ENCODE measurements at places on chromosomes 12 and 14.

DNA sequence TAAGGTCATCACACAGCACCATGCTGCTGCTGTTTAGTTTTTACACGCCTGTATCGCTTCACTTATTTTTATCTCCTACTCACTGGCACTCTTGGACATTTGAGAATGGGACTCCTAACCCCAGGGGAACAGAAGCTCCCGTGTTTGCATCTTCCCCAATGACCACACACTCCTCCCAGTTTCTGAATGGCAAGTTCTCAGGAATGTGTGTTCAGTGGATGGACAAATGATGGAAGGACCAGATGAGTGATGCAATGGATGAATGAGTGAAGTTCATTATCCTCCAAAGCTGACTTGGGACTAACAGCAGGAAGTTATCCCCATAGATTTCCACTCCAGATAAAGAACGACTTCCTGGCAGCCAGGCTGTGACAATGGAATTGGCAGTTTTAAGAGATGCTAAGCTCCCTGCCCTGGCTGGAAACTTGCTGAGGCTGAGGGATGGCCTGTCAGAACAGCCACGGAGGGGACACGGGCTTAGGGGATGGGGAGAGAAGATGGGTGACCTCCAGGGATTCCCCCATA lies 231.5 kb downstream of the SLC15A4 start:
- no peak for DNase-seq

DNA sequence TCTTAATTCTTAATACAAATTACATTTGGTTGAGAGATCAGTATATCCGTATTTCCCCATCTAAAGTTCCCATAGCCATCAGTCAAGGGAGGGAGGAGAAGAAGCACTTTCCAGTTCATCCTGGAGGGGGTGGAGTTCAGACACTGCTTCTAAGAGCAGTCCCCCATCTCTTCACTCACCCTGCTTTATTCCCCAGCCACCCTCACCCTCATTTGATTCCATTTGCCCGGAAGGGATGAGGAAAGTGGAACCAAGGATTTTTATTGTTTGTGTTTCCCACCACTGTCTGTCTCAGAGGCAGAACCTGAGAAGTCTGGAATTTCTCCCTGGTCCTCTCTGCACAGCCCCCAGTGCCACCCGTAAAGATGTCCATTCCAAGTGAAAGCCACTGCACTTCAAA lies 134.2 kb upstream of the HIF1A start:
- no peak for DNase-seq

DNA sequence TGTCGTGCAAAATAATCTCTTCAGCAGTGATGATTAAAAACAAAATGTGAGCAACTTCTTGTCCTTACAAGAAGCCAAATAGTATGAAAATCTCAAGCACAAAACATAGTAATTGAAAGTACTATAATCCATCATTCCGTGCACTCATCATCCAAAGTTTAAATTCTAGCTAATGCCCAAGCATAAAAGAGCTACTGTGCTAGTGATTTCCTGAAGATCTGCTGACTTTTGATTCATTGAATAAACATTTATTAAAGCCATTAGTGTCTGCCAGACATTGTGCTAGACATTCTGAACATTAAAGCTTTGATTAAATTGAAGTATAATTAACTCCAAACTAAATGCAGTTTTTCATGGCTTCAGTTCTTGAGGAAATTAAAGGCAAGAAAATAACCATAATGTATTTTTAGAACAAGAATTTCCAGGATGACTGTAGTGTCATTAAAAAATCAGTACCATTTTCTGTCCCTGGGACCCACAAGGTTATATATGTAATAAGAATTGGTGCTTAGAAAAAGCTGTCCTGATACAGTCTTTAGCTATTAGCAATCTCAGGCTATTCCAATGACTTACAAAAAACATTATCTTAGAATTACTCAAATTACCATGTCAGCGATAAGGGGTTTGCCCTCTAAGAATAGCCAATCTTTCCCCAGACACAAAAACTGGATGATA lies 71.7 kb downstream of the CMAS start:
- DNase-seq: peak; percentile 90

- no peak for DNase-seq
Observed at GRCh38 chr14:54922598-54922997, 20.0 kb upstream of the GCH1 start.

GRCh38 chr14:46653031-46653755 lies 1.6 kb upstream of the RPL10L start:
- DNase-seq: no peak

DNA sequence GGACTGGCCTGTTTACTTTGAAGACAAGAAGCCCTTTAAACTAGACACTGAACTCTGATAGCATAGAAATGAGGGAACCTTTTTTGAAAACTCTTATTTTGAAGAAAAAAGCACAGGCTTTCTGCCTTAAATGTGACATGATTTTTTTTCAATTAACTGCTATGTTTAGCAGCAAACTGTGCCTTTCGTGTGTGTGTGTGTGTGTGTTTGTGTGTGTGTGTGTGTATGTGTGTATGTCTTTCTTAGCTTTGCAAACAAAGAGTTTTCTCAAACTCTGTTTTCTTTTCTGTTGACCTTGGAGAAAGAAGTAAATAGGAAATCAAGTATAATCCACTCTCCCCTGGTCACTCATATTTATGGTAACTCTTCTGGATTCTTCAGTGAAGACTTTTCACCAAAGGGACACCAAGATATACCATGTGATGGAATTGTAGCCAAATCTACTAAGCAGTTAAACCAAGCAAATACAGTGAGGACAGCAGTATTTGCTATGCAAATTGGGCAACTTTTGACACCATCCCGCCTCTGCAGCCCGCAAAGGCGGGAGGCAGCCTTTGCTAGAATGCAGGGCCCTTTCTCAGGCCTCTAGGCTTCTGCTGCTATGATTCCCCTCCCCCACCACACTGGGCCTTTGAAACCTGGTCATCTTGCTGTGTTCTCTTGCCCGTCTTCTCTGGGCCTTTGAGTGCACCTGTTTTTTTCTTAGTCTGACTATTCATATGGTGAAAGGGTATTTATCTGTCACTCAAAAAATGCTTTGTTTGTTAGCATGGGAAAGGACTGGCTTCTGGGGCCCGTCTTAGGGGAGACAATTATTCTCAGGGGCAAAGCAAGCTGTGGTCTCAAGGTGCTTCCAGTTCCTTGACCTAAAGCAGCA lies 107.9 kb downstream of the MYRFL start:
- DNase-seq: no peak

GRCh38 chr14:77011245-77011644 lies 17.3 kb downstream of the IRF2BPL start:
- DNase-seq: no peak

GRCh38 chr12:6204533-6205143 lies 4.4 kb downstream of the CD9 start:
- DNase-seq: no peak

GRCh38 chr12:57829025-57829777 lies 10.7 kb upstream of the AVIL start:
- no peak for DNase-seq

- peak; percentile 82 for DNase-seq
Observed at GRCh38 chr14:93984987-93985410, 8.6 kb upstream of the ASB2 start.

GRCh38 chr14:68604361-68604730 lies 188.5 kb downstream of the ZFP36L1 start:
- DNase-seq: no peak

DNA sequence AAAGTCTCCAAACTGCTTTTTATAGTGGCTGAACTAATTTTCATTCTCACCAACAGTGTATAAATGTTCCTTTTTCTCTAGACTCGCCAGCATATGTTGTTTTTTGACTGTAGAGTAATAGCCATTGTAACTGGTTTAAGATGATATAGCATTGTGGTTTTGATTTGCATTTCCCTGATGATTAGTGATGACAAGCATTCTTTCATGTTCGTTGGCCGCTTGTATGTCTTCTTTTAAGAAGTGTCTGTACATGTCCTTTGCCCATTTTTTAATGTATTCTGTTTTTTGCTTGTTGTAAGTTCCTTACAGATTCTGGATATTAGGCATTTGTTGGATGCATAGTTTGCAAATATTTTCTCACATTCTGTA lies 404.9 kb downstream of the FLRT2 start:
- no peak for DNase-seq

GRCh38 chr12:101727098-101727497 lies 12.2 kb downstream of the SYCP3 start:
- DNase-seq: no peak

DNA sequence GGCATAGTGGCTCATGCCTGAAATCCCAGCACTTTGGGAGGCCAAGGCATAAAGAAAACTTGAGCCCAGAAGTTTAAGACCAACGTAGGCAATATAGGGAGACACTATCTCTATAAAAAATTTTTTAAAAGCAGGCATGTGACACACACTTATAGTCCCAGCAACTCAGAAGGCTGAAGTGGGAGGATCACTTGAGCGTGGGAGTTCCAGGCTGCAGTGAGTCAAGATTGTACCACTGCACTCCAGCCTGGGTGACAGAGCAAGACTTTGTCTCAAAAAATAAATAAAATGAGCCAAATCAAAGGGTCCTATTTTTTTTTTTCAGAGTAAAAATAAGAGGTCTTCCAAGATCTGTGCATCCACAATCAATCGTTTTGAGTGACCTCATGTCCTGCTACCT lies 237.6 kb downstream of the SLC16A7 start:
- DNase-seq: no peak

GRCh38 chr14:23137813-23138535 lies 18.9 kb upstream of the CEBPE start:
- no peak for DNase-seq

DNA sequence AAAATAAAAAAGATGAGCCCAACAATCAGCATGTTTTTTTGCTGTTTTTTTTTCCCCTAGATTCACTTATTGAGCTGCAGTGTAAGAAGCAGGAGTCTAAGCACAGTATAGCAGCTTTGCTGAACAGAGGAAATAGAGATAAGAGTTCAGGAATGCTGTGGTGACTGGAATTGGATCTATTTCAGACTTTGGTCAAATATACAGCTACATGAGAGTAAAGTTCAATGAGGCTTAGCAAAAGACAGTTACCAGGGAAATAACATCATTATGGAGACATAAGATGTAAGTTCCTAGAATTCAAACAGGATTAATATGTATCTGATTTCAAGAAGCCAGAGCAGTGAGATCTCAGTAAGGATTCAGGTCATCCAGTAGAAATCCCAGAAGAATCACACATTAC lies 613.0 kb downstream of the RPS29 start:
- DNase-seq: no peak

DNA sequence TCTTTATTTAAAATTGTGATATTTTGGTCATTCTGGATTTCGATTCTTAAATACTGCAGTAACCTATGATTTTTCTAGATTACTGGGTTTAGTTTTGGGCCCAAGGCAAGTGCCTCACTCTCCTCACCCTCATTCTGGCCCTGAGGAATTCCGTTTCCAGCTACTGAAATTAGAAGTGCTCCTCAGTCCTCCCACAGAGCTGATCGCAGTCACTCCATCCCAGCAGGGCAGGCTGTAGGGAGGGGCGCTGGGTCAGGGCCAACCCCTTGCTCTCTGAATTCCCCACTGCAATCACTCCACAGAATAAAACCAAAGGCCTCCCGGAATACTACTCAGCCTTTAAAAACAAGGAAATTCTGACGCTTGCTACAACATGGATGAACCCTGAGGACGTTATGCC lies 66.5 kb upstream of the DIO3 start:
- DNase-seq: no peak

DNA sequence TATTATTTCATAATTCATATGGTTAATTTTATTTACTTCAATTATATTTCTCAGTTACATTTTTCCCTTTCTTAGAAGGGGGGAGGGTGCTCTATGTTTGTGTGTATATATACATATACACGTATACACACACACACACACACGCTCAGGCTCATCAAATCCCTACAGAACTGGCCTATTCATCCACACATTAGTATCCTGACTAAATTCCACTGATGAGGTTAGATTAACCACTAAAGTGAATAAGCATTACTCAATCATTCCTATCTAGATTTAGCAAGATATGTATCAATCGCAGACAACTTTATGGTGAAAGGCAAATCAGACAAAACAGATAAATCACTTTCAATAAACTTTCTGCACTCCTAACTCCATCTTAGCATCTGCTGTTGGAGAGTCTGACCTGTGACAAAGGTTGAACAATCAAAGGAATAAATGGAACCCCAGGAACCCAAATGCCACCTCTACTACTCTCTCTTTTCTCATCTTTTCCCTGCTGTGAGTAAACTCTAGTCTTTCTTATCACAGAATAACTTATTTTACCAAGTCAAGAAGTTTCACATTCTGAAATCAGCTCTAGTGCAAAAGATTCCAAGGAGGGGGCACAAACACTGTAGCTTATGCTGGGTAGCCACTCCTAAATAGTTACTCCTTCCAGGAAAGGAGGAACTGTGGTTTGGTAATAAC lies 67.6 kb downstream of the RALGAPA1 start:
- no peak for DNase-seq

GRCh38 chr12:49133014-49133413 lies 1.8 kb upstream of the TUBA1B start:
- DNase-seq: no peak

- DNase-seq: no peak
Observed at GRCh38 chr12:63928305-63928704, 83.8 kb downstream of the SRGAP1 start.

DNA sequence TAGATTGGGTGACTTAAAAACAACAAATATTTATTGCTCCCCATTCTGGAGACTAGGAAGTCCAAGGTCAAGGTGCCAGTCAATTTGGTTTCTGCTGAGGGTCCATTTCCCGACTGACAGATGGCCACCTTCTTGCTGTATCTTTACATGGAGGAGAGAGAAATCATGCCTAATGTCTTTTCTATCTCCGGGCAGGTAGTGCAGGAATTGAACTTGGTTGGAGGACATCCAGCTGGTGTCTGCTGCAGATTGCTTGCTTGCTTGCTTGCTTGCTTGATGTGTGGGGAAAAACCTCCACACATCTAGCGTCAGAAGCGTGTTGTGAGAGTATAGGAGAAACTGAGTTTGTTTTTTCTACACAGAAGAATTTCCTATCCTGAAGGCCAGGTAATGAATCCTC lies 561.4 kb downstream of the DIO2 start:
- no peak for DNase-seq

DNA sequence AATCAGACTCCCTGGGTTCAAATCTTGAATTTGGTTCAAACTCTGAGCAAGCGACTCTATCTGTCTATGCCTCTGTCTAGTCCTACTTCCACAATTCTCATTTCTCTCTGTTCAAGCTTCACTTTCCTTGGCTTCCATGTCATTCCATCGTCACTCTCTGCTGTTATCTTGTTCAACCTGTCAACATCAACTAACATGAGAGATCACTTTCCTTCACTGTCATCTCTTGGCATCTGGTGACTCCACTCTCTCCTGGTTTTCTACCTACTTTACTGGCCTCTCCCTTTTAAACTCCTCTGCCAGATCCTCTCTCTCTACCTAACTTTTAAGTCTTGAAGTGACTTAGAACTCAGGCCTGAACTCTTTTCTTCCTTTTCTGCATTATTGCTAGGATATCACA lies 240.2 kb downstream of the BCAT1 start:
- DNase-seq: no peak

DNA sequence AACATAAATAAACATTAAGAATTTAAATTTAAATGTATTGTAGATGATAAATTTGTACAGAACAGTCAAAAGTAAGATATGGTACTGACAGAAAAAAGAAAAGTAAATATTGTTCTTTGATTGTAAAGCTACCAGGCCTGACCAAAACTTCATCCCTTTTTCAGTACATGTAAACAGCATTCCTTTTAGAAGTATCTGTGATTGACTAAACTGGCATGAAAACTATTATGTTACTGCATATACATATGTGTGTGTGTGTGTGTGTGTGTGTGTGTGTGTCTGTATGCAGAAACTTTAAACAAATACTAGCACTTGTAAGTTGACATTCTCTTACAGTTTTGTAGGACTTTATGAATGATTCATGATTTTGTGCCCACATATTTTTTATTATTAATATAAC lies 270.9 kb downstream of the C12orf50 start:
- DNase-seq: no peak

Measured in COLO829 (cell line).